Memory B cell (primary cell): ENCODE measurements at places on chromosomes 12 and 14.
A peak's percentile ranks its signal among the peaks of the same experiment; 100 is the strongest.

- no peak for DNase-seq
- H3K27me3 ChIP-seq, result no peaks in the 10 kb centered on the region
- peaks cover 32% of the 10 kb centered on the region for H3K4me1 ChIP-seq
- H3K4me3 ChIP-seq, result no peak overlapping the region
- H3K27ac ChIP-seq, result peak overlapping the region; percentile 91
These were observed 13.5 kb upstream of the IRF2BPL start for GRCh38 chr14:77041881-77042545.

GRCh38 chr12:68042212-68042699, 53.0 kb downstream of the IFNG-AS1 start:
- H3K4me3 ChIP-seq, result peak overlapping the region; percentile 4
- DNase-seq, result peak; percentile 14
- H3K27me3 ChIP-seq, result no peaks in the 10 kb centered on the region
- peak overlapping the region; percentile 84 for H3K27ac ChIP-seq
- H3K36me3 ChIP-seq, result peaks cover 3% of the 10 kb centered on the region

DNA sequence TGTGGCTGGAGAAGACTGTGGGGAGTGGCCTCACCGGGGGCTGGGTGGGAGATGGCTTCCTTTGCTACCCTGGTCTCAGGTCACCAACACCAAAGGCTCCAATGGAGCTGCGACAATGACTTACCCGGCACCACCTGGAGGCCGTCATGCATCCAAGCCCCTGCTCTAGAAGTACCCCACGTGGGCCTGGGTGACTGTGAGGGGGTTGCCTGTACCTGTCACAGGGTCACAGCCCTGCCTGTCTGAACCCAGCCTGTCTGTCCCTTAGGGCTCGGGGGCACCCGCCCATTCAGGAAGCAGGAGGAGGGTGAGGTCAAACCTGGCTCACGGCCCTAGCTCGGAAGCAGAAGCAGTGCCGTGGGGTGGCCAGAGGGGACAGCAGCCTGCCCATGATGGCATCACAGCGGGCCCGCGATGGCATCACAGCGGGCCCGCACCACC, 18.9 kb downstream of the ABCB9 start:
- peak overlapping the region; percentile 67 for H3K27ac ChIP-seq
- H3K27me3 ChIP-seq, result no peaks in the 10 kb centered on the region
- peaks cover 31% of the 10 kb centered on the region for H3K4me1 ChIP-seq
- H3K36me3 ChIP-seq, result no peaks in the 10 kb centered on the region
- no peak for DNase-seq

- H3K36me3 ChIP-seq, result no peaks in the 10 kb centered on the region
- H3K27ac ChIP-seq, result no peak overlapping the region
- H3K4me3 ChIP-seq, result no peak overlapping the region
- DNase-seq, result peak; percentile 30
These were observed 47.3 kb upstream of the PAWR start for GRCh38 chr12:79737875-79738718.

DNA sequence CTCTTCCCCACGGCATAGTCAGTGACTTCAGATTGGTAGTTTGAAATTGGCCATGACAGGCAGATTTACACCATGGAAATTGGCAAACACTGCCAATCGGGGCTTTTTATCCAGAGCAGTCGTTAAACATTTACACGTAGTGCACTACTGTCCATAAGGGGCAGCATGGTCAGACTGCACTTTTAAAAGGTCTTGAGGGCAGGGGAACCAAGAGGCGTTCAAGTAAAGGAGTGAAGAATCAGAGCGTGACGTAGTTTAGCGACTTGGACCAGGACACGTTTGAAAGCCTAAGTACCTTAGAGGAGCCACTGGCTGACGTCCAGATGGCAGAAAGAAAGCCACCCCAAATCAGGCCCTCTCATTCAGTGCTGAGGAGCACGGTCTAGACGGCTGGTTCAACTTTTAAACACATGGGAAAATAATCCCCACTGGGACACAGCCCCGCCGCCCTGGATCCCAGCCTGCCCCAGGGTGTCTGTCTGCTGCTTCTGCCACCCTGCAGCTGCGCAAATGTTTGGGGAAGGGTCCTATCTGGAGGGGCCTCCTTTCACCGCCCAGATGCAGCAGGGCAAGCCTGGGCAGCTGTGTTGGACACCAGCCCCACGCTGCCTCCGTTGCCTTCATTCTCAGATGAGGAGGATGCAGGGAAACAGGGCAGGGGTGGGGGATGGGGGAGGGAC, 52.5 kb upstream of the PPP2R5C start:
- H3K27ac ChIP-seq, result no peak overlapping the region
- no peak for DNase-seq
- peaks cover 16% of the 10 kb centered on the region for H3K4me1 ChIP-seq

DNA sequence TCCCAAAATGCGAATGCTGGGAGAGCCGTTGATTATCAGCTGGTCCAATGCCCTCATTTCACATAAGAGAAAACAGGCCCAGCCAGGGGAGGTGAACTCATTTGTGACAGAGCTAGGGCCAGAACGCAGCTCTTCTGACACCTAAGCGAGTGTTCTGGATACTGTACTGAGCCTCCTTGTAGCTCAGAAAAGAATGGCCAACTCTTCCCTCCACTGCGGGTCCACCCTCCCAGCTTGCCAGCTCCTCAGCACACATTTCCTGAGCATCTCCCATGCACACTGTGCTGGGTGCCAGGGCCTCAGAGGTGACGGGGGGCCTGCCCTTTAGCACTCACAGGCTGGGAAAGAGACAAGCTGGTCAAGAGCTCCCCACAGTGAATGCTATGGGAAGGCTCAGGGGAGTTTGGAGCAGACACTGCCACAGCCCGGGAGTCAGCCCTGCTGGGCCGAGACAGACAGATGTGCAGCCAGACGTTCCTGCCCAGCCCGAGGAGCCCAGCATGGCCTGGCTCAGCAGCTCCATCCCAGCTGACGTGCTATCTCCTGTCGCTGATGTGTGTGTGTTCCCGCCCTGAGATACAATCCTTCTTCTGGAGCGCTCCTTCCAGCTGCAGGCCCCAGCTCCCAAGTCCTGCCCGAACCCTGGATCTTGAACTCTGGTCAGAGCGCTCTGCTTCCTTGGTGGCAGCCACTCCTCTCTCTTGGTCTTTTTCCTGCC, 3.5 kb downstream of the CMTM5 start:
- no peak overlapping the region for H3K4me3 ChIP-seq
- H3K27me3 ChIP-seq, result peaks cover 17% of the 10 kb centered on the region
- no peaks in the 10 kb centered on the region for H3K4me1 ChIP-seq
- no peak for DNase-seq
